ENCODE measurements at places on chromosomes 11 and 22.

GRCh38 chr22:28788601-28789000 lies 11.8 kb downstream of the XBP1 start:
- no peak for DNase-seq

GRCh38 chr11:129930743-129931142 lies 35.4 kb upstream of the NFRKB start:
- DNase-seq: no peak

GRCh38 chr11:11403763-11404725 lies 51.0 kb upstream of the CSNK2A3 start:
- DNase-seq: peak; percentile 58

DNA sequence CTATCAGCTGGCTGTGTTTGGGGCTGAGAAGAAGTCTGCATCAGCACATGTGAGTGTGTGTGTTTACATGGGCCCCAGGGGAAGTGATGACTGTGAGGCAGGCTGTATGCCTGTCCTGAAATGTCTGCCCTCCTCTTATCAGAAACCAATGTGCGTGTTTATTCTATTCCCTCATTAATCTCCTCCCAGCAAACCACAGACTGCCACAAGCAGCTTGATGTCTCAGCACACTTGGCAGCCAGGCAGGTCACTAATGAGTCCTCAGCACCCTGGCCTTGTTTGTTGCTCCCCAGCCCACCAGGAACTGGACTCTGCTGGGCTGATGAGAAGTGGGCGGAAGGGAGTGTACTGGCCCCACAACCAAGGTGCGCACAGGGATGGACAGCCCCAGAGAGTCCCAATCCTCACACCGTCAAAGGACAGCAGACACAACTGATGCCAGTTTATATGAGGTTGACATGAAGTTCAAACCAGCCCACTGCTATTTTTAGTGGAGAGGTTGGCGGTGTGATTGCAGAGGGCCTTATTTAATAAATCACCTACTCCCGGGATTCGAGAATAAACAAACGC lies 225.8 kb downstream of the ETS1 start:
- peak; percentile 2 for DNase-seq

GRCh38 chr22:46180370-46181137 lies 30.2 kb downstream of the PPARA start:
- DNase-seq: no peak

- DNase-seq: no peak
Observed at GRCh38 chr22:38191731-38192474, 9.9 kb upstream of the MAFF start.

GRCh38 chr11:10564030-10564429 lies 4.4 kb downstream of the LYVE1 start:
- no peak for DNase-seq

GRCh38 chr22:41801886-41802285 lies 1.4 kb downstream of the CCDC134 start:
- DNase-seq: no peak

GRCh38 chr22:32333769-32334659 lies 23.7 kb upstream of the RFPL3 start:
- no peak for DNase-seq

GRCh38 chr11:12066056-12066798 lies 44.2 kb upstream of the MICAL2 start:
- DNase-seq: peak; percentile 85

- DNase-seq: peak; percentile 54
Observed at GRCh38 chr11:35166369-35167360, 27.7 kb downstream of the CD44 start.

DNA sequence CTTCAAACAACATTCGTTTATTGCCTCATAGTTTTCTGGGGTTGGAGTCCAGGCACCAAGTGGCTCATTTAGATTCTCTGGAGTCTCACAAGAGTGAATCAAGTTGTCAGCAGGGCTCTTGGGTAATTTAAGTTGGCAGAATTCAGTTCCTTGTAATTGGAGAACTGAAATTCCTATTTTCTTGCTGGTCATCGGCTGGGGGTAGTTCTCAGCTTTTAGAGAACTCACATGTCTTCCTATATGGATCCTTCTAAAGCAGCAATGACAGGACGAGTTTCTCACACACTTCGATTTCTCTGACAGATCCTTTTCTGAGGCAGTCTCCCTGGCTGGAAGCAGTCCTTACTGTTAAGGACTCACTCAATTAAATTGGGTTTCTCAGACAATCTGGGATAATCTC lies 17.3 kb upstream of the OOSP4B start:
- no peak for DNase-seq

- no peak for DNase-seq
Observed at GRCh38 chr22:46971099-46971763, 208.8 kb downstream of the TBC1D22A start.

- DNase-seq: no peak
Observed at GRCh38 chr11:1553808-1554594, 18.1 kb downstream of the DUSP8 start.

DNA sequence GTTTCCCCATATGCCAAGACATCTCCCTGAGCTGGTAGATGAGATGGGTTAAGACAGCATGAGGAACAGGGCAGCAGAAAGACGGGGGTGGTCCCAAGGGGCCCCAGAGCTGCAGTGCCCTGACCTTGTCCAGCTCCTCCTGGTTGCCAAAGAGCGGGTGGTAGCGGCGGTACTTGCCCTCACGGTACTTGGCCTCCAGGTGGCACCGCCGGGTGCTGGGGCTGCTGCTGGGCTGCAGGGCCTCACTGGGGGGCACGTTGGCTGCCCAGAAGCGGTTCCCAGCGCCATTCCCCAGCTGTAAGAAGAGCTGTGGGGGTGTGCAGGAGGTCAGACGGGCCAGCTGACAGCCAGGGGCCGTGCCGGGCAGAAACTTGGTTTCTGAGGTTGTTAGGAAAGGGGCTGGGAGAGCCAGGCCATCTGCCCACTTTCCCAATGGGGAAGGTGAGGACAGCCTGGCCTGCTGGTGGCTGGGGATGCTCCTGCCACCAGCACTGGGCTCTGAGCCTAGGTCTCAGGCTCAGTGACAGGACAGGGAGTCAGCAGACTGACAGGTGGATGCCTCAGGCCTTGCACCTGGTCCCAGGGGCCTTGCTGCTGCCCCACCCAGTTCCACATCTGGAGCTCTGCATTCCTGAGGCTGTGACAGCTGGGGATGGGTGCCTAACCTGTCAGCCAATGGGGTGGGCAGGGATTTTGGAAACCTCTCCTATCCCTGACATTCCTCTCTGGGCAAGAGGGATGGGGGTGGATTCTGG lies 30.0 kb upstream of the PDE2A start:
- no peak for DNase-seq

DNA sequence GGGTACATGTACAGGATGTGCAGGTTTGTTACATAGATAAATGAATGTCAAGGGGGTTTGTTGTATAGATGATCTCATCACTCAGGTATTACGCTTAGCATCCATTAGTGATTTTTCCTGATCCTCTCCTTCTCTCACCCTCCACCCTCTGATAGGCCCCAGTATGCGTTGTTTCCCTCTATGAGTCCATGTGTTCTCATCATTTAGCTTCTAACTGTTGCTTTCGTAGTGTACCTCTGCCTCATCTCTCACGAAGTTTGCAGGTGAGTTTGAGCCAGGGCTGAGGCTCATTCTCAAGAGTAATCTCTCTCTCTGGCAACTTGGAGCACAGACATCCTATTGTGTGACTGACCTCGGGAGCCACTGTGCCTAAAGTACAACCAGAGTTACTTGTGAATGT lies 4.7 kb upstream of the HBE1 start:
- DNase-seq: no peak

GRCh38 chr11:119317592-119318239 lies 786 bp upstream of the MCAM start:
- DNase-seq: no peak

DNA sequence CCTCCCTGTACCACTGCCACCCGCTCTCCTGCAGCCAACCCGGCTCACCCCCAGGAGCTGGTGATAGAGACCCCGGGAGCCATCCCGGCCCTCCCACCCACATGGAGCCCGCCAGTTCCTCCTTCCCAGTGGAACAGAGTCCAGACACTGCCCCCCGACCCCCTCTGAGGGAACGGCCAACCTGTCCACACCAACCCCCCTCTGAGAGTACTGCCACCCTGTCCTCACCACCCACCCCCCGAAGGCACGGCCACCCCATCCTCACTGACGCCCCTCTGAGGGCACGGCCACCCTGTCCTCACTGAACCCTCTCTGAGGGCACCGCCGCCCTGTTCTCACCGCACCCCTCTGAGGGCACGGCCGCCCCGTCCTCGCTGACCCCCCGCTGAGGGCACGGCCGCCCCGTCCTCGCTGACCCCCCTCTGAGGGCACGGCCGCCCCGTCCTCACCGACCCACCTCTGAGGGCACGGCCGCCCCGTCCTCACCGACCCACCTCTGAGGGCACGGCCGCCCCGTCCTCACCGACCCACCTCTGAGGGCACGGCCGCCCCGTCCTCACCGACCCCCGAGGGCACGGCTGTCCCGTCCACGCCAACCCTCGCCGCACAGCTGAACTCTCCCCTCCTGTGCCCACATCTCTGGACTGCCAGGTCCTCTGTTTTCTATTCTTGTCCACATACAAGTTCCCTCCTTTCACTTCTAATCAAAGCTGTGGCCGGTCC lies 18.0 kb downstream of the TOLLIP start:
- DNase-seq: no peak

DNA sequence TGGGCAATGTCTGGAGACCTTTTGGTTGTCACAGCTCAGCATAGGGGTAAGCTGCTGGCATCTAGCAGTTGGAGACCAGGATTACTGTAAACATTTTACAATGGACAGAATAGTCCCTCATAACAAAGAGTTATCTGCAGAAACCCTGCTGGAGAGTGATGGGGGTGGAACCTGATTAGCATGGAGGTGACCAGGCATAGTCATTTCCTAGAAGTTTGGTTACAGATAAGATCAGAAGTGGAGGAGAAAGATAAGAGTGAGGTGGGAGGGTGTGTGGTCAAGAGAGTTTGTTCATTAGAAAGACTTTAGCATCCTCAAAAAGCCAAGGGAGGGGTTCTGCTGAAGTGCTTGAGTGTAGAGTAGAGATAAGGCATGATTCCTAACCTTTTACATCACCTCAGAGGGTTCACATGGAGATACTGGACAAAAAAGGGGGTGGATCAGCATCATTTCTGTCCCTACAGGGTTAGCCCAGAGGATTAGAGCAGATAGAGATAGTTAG lies 38.8 kb downstream of the PRDM11 start:
- no peak for DNase-seq

GRCh38 chr11:79686703-79687419 lies 246.0 kb upstream of the TENM4 start:
- DNase-seq: no peak

GRCh38 chr11:116738975-116739374 lies 33.8 kb downstream of the BUD13 start:
- no peak for DNase-seq

GRCh38 chr22:31625661-31626426 lies 36.2 kb downstream of the PISD start:
- DNase-seq: no peak

GRCh38 chr22:29715705-29716104 lies 4.1 kb upstream of the CABP7 start:
- no peak for DNase-seq

DNA sequence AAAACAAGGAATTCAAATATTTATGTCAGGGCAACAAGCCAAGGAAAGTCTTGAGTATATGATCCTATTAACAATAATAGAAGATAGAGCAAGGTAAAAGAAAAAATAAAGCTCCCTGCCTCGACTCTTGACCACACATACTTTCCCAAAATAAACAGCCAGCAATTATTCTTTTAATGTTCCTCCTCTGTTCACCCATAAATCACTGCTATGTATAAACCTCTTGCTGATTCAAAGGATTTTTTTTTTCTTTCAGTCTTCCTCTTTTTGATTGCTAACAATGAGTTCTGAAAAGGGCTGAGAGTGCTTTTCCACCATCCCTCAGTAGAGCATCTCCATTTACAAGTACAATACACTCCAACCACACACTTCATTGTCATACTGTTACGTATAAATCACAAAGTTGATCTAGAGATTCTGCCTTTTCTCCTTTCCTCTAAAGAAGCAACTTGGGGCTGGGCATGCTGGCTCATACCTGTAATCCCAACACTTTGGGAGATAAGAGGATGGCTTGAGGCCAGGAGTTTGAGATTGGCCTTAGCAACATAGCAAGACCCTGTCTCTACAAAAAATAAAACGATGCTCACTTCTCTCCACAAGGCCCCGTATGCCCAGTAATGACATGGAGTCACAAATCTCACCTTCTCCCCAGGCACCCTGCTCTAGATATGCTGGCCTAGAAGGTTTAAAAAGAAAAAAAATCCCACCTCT lies 24.0 kb downstream of the RAB30 start:
- no peak for DNase-seq

DNA sequence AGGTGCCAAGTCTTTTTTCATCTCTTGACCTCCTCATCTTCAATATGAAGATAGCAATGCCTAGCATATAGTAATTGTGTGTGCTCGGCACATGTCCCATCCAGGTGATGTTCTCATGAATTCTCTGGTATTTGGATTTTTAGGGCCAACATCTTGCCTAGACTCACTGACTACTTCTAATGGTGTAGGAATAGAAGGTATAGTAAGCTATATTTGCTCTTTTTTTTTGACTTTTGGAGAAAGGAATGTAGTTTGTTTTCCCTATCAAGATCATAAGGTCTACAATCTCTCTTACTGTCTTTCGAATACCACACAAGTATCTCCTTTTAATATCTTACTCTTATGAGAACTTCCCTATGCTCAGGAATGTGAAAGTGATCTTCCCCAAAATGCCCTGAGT lies 3.2 kb downstream of the HBD start:
- DNase-seq: no peak

- no peak for DNase-seq
Observed at GRCh38 chr11:126310992-126311310, 7.1 kb downstream of the DCPS start.

GRCh38 chr22:37428649-37429586 lies 1.6 kb upstream of the ELFN2 start:
- peak; percentile 69 for DNase-seq

DNA sequence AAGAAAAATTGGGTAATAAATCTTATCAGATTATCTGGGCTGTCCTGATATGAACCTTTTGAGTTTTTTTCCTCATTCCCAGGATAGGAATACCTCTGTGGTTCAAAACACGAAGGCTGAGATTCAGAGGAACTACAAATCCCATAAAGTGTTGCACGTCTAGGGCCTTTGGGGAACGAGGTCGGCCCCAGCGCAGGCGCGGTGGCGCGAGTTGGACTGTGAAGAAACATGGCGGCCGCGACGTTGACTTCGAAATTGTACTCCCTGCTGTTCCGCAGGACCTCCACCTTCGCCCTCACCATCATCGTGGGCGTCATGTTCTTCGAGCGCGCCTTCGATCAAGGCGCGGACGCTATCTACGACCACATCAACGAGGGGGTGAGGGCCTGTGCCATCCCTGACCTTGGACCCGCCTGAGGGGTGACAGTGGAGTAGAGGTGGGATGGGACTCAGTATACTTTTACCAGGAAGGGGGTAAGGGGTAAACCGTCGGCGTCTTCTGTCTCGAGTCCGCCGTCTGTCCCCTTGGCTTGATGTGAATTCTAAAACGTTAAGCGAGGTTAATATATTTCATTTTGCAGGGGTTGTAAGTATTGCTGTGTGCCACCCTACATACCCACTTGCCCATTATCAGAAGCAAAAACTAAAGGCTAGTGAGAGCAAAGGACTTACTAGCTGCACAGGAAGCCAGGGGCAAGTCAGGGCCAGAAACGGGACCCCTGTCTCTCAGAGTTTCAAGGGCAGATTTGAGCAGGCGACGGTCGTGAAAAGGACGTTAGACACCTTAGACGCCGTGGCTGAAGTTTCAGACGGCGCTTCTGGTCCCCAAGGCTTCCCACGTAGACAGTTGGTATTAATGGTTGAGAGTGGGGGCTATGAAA lies at the start of gene UQCR10:
TSS of gene UQCR10 (plus strand) at position 199 of the 881 bp plus-strand sequence. CDS start at position 229, 30 bp downstream.
- peak; percentile 97 for DNase-seq

Data from urothelium cell line (cell line).